ENCODE measurements at places on chromosomes 2 and 18.

GRCh38 chr2:48940606-48941005 lies 185.1 kb upstream of the LHCGR start:
- DNase-seq = no peak

GRCh38 chr2:515441-516127 lies 161.6 kb downstream of the TMEM18 start:
- DNase-seq = no peak

DNA sequence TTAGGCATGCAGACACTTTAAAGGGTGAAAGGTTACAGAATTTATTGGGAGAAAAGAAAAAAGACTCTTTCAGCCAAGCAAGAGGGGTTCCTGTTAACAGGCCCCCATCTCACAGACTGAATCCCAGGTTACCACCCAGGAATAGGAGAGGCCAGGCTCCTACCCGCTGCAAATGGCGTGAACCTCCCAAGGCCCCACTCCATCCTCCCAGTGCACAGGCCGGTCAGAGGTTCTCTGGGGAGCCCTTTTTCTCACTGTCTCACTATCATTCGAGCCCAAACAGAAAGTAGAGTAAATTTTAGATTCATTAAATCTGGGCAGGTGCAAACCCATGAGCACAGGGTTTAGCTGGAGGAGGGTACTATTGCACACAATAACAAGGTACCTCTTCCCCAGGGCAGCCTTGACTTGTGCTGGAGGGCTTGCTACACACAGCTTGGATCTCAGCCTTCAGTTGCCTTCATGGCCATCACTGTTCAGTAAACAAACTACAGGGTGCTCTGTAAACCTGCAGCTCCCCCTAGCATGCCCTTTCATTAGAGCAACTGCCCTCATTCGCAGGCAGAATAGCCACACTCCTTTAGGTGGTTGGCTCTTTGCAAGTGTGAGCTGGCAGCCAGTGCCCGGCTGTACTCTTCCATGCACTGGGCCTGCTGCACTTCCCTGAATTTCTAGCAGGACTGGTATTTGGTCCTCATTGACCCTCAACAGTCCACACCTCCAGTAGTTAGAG lies 7.3 kb upstream of the PLEK start:
- DNase-seq = no peak

DNA sequence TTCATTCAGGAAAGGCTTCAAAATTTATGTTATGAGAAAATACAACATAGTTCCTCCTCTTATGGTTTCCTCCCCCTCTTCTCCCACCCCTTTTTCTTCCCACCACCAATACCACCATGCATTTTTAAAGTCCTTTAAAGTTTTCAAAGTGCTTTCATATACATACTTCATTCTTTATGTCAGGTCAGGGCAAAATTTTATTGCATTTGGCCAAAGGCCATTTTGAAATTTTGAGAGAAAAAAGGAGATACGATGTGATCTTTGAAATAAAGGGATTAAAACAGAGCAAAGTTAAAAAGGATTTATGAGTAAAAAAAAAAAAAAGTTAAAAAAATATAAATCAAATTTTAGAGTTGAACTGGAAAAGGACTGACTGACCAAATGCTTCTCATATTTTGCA lies 792.5 kb upstream of the FANCL start:
- no peak for DNase-seq

- no peak for DNase-seq
These were observed 5.0 kb upstream of the GPR35 start for GRCh38 chr2:240620149-240620731.

Data from stimulated activated CD8-positive, alpha-beta memory T cell treated with anti-CD3 and anti-CD28 coated beads, Interleukin-12 subunit alpha, Interleukin-12 subunit beta, amount 100 ng/mL, for 4 hours (primary cell).